ENCODE measurements at places on chromosomes 16 and 17.
A peak's percentile ranks its signal among the peaks of the same experiment; 100 is the strongest.

DNA sequence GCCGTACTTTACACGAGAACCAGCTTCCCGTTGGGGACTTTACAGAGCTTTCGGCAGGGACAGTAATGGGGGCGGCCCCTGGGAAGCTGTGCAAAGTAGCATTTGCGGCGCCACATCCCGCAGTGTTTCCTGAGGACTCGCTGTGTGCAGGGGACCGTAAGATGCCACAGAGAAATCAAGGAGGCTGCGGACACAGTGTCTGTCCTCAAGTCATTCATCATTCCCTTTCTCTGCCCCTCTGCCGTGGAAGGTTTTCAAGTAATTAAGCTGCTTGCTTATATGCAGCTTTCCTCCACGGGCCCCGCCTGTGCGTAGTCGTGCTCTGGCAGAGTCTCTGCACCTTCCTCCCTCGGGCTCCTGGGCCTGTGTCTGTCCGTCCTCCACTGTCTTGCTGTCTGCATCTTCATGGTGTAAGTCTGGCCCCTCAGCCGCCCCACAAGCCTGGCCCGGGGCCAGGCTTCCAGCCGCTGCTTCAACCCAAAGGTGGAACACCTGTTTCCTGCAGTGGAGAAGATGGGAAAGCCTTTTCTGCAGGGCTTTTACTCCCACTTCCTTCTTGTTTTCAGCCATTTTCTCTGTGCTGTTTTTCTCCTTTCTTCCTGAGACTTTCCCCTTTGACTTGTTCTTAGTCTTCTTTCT, 216.9 kb upstream of the CHMP6 start:
- no peak for DNase-seq

DNA sequence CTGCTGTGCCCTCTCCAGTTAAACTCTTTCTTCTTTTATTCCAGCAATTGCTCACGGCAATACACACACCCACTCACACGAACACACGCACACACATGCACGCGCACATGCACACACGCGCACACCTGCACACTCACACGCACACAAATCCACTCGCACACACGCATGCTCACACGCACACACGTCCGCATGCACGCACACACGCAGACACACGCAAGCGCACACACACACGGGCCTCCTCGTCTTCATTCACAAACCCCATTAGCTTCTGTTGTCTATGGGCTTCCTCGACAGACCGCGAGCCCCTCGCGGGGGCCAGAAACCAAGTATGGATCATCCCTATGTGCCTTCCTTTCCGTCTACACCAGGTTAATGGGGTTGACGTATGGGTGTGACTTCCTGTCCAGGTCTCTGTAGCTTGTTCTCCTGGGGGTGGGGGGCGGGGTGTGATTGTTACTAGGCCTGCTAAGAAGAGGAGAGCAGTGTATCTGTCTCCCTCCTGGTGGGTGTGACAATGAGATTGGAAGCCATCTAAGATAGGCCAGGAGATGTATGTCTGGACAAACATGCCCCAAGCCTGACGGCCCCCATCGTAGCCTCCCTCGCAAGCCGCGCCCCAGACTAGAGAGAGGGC, 670 bp upstream of the CTF1 start:
- DNase-seq, result peak; percentile 99

GRCh38 chr17:82737967-82738877, 2.8 kb downstream of the FN3K start:
- DNase-seq, result no peak

GRCh38 chr17:4235372-4236279, 28.2 kb downstream of the ANKFY1 start:
- no peak for DNase-seq

GRCh38 chr17:8855477-8856204, 11.8 kb downstream of the PIK3R6 start:
- no peak for DNase-seq

GRCh38 chr17:49631496-49631895, 46.4 kb downstream of the SPOP start:
- peak; percentile 34 for DNase-seq

DNA sequence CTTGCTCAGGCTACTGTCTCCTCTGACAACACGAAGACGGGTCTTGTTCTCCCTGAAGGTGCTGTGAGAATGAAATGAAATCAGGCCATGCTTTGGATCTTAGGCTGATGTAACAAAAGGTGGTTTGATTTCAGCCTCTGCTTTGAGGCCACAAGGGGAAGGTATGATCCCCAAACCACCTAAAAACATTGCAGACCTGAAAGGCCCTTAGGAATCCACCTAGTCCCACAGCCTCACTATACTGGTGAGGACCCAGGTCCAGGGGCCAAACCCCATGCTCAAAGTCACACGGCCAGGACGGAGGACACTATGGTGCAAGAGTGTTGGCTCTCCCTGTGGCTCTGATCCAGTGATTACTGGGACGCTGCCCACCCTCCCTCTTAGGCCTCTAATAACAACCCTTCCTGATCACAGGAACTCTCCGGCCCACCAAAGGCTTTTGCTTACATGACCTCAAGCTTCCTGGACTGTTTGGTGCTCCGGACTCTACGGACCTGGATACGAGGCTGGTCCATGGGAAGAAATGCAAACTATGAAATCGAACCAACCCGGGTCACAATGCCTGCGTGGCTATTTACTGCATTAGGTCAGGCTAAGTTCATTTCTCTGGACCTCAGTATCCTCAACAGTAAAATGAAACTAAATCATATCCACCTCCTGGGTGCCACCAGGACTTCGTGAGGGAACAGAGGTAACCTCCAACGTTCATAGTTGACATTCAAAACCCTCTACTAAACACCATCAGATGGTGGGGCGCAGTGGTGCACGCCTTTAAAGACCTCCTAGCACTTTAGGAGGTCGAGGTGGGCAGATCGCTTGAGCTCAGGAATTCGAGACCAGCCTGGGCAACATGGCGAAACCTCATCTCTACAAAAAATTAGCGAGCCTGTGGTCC, 1.5 kb downstream of the TRIM25 start:
- no peak for DNase-seq

DNA sequence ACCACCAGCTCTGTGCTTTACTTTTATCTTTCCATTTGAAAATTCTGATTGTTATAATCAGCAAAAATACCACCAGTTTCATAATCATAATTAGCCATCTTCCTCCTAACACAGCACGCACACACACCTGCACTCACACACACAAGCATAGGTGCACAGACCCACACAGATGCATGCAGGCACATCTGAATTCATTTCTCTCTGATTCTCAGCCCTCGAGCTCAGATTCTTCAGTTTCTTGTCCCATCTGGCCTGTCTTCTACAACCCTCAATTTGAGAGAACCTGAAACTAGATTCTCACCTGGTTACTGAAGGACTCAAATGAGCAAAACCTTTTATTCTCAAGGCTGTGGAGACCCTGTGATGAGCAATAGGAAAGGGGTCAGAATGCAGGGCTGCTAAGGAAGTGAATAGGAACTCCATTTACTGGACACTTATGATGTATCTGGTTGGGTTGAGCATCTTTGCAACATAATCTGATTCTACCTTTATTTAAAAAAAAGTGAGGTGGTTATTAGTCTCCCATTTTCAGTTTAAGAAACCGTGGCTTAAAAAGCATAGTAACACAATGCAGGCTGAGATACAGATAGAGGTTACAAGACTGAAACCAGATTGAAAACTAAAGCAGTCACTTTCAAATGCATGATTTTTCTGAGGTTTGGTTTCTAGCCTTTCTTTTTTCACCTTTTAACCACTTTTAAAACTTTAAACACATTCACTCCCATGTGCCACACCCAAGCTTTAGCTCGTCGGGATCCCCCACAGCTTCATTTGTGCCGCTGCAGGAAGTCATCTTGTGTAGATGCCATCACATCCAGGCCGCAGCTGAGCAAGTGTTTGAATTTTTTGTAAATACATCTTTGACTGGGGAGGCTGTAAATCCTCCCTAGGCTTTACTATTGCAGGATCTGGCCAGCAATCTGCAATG, 9.4 kb downstream of the KRT33A start:
- DNase-seq, result no peak

DNA sequence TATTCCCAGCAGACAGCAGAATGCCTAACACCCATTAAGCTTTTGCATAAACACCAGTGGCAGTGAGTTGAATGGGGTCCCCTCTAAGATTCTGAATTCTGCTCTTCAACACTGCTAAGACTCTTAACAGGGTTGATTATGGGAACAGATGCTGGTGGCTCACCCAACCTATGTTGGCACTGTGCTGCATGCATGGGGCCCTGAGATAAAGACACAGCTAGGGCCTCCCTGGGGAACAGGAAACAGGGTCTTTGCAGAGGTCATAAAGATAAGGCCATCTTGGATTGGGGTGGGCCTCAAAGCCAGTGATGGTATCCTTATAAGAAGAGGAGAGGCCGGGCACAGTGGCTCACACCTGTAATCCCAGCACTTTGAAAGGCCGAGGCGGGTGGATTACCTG, 190.8 kb downstream of the SLC39A11 start:
- DNase-seq, result no peak

DNA sequence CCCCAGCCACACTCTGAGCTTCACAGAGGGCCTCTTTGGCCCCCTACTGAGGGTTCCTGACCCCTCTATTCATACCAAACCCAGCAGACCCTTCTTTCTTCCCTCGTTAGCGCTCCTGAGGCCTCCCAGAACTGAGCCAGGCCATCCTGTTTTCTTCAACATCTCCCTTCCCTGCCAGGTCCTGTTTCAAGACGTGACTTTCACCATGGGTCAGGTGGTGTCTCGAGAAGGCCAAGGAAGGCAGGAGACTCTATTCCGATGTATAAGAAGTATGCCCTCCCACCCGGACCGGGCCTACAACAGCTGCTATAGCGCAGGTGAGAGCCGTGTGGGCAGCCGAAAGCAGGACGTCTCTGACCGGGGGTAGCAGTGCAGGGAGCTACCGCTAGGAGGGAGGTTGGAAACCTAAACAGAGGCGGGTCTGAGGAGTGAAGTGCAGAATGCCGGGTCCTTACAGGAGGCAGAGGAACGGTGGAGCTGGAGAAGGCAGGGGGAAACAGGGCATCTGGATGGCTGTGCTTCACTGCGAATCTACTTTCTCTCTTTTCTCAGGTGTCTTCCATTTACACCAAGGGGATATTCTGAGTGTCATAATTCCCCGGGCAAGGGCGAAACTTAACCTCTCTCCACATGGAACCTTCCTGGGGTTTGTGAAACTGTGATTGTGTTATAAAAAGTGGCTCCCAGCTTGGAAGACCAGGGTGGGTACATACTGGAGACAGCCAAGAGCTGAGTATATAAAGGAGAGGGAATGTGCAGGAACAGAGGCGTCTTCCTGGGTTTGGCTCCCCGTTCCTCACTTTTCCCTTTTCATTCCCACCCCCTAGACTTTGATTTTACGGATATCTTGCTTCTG, 1.3 kb upstream of the SENP3 start:
- DNase-seq, result peak; percentile 91

DNA sequence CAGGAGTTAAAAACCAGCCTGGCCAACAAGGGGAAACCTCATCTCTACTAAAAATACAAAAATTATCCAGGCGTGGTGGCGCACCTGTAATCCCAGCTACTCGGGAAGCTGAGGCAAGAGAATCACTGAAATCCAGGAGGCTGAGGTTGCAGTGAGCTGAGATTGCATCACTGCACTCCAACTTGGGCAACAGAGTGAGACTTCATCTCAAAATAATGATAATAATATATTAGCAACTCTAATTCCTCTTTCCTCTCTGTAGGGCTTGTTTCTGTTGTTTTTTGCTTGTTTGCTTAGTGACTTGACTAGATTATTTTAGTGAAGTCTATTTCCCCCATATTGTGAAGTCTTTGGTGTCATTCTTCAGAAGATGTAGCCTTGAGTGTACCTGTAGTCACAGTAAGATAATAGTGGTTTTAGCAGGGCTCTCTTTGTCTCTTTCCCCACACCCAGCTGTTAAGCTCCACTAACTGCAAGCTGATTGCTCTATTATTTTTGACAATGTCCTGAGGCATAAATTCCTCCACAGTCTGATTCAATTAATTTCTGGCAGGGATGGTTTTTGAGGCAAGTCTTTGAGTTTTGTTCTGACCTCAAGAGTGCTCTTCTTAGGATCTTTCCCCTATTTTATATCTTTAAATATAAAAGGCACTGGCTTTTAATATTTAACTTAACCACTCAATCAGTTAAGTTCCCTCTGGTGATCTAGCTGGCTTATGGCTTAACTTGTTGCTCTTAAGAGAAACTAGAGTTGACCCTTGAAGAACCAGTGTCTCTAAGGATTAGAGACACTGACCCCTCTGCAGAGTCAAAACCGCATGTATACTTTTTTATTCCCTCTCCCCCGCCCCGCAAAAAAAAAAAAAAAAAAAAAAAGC, 18.6 kb upstream of the TNFSF12 start:
- DNase-seq, result no peak

DNA sequence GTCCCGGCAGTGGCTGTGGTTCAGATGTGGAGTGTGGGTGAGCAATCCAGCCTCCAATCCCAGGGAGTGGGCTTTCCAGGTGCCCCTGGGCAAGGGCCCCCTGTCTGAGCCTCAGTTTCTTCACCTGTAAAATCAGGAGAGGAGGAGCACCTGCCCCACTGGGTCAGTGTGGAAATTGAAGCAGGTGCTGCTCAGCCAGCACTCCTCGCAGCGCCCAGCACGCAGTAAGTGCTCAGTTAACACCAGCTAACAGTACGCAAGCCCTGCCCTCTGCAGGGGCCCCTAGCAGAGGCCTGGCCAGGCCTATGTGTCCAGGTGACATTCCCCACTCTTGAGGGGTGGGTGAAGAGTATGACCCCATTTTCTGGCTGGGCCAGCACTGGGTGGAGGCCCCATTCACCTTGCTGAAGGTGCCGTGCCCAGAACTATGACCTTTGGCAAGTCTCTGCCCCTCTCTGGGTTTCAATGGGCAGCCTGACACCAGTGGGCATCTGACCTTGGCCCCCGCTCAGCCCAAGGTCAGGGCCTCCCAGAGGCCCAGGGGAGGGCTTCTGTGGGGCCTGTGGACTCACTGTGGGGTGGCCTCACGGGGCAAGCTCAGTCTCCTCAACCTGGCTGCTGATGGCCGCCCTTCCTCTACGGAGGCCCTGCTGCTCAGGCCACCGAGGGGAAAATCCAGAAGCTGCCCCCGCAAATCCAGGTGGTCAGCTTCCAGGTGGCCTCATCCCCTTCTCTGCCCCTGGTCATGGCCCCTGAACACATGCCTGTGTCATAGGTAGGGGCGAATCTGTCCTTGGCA, 2.5 kb downstream of the MTSS2 start:
- no peak for DNase-seq

DNA sequence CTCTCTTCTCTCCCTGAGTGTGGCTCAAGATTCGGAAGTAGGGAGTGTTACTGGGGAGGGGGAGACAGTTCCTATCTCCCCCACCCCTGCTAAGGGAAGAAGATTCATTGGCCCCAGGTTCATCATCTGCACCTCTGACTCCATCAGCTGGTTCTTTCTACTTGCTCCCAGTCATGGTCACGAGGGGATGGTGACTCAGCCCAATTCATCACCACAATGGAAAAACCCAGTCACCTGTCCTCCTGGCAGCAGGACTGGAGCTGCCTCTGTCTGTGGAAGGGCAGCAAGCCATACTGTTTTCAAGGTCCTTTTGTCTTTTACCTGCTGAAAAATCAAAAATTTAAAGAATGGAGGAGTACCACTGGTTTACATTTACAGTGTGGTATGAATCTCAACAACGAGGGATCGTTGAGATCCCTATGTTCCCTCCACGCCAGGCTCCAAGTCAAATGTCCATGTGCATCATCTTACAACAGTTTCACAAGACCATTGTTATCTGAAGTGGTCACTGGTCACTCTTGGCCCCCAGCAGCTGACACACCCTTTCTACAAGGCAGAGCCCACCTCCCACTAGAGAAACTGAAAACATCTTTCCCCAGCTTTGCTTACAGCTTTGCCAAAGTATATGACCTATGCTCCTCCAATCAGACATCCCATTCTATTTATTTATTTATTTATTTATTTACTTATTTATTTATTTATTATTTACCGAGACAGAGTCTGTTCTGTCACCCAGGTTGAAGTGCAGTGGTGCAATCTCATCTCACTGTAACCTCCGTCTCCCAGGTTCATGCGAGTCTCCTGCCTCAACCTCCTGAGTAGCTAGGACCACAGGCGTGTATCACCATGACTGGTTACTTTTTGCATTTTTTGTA, 40.4 kb upstream of the NDRG4 start:
- no peak for DNase-seq

Data from mesendoderm (in vitro differentiated cells).